ENCODE measurements at places on chromosomes 1 and 21. TPM values are rescaled to one million over a fixed set of nuclear protein-coding genes. Genes with fewer than 3 reads are reported as not detected.

GRCh38 chr1:199020051-199020450 is 381.2 kb downstream of the PTPRC start:
- DNase-seq: no peak

GRCh38 chr1:18580691-18581419 is 49.8 kb upstream of the PAX7 start:
- DNase-seq: no peak

GRCh38 chr1:166471359-166471758 is 304.6 kb upstream of the FAM78B start:
- DNase-seq: no peak

- peak; percentile 34 for DNase-seq
Measured at GRCh38 chr21:35297665-35298064, 248.6 kb upstream of the RUNX1 start.

GRCh38 chr1:218207194-218207593 is 77.9 kb upstream of the RRP15 start:
- no peak for DNase-seq

- DNase-seq: peak; percentile 76
Measured at GRCh38 chr1:181936768-181937581, 124.5 kb downstream of the ZNF648 start.

DNA sequence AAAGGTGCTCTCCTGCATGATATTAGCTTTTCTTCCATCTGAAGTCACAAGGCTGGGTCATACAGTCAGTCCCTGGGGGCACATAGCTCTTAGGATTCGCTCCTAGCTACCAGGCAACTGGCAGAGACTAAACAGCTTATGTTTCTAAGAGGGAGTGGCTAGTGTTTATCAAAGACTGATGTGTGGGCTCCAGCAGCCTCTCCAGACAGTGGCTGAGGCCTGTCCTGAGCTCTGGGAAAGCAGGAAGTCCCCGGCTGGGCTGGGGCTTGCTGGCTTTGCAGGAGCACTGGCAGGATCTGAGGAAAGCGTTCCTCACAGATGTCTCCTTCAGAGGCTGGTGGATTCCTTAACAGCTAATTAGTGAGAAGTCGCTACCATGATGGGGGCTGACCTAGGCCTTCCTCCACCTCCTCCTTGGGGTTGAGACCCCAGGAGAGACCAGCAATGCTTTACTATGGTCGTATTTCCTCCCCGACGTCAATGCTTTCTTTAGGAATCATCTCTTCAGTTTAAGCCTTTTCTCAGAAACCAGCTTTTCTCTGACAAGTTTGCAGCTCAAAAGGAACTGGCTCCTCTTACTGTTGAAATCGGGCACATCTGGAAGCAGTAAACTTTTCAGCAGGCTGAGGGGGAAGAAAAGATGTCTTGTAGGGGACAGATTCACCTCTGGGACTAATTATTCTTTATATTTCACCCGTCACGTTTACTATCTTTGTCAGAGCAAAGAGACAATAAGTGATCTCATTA is 33.5 kb upstream of the HHAT start:
- no peak for DNase-seq

DNA sequence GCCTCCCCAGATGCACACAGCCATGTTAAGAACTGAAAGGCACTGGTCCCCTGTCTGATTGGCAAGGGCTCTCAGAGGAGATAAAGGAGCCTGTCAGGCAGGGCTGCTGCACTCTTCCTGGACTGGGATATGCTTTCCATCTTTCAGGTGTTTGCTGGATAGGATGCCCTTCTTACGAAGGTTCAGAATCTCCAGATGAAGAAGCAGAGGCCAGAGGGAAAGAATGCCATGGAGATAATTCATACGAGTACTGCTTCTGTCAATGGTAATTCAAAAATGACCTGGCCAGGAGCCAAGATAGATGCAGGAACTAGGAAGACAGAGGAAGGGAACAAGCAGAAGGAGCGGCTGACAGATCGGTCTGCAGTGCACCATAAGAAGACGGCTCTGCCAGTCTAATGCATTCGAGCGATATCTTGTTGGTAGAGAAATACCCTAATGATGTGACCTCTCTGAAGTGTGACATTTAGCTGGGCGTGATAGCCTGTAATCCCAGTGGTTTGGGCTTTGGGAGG is 16.6 kb upstream of the ATP2B4 start:
- DNase-seq: no peak

The PTPRU gene
- 0.47 TPM for total RNA-seq

Measured in activated CD4-positive, alpha-beta T cell treated with anti-CD3 and anti-CD28 coated beads, Interleukin-2, amount 10 ng/mL, durations not matched to agents 24 days and 14 days (primary cell).